ENCODE measurements at places on chromosomes 1 and 21.
A peak's percentile ranks its signal among the peaks of the same experiment; 100 is the strongest.

DNA sequence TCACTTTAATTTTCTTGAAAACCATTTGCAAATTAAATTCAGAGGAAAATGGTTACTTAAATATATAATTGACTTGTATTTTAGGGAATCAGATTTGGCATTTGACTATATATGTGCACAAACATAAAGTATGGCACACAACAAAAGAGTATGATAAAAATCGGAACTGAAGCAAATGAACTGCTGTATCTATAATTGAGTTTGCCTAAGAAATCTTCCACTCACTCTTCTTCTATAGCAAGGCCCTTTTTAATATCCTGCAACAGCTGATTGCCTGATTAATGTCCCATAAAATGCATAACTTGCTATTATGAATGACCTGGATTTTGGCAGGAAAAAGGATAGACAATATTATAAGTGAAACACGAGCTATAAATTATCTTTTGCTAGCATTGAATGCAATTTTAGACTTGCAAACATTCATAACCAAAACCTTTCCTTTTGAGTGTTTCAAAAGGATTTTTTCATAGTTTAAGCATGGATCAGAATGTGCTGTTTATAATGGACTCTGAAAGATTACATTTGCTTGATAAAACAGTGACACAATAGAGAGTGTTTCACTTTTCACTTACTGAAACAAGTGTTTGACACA is 2204.3 kb downstream of the MRPL39 start:
- DNase-seq = no peak

DNA sequence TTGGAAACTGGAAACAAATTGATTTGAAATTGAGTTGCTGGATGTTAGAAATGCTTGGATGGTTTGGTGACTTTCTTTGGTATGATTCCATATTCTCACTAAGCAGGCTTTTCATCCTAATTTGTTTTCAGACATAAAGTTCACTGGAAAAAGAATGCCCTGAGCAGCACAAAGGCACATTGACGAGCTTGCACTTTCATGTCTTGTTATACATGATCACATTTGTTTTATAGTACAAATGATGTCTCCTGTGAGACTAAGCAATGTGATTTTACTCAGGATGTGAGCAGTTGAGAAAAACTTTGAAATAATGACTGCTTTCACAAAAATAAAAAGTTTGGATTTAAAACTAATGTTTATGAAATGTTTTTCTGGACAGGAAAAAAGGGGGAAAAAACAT is 63.6 kb downstream of the KCNT2 start:
- DNase-seq = no peak

- no peak for DNase-seq
Observed at GRCh38 chr1:50346621-50347020, 76.6 kb downstream of the DMRTA2 start.

DNA sequence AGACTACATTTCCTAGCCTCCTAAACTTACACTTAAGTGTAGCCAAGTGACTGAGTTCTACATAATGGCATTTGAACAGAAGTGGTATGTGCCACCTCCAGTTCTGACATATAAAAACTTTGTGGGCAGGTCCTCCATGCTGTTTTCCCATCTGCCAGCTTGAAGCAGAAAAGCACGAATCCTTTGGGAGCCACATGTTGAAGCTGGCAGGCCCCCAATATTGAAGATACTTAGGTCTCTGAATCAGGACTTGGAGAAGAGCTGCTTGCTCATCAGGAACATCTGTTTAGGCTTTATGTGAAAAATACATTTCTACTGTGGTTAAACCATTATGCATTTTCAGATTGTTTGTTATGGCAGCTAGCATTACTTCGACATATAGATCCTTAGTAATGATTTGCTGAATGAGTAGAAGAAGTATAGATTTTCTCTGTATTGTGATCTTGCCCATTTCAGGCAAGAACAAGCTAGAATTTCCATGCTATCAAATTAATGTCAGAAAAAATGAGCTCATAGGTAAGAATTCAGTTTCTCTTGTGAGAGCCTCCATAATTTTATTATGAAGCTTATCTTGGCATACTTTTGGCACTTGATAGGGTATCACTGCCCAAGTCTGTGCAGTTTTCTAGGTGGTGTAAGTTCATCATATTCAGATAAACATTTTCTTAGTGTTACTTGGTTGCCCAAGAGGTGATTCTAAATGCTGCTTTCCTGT is 68.4 kb downstream of the GDAP2 start:
- DNase-seq = peak; percentile 41

- DNase-seq = peak; percentile 61
Observed at GRCh38 chr1:45444609-45445131, 46.3 kb downstream of the TESK2 start.

GRCh38 chr1:26863685-26864077 is 732 bp downstream of the SFN start:
- DNase-seq = no peak

Measured in mesenchymal stem cell (in vitro differentiated cells and primary cell).